ENCODE measurements at places on chromosomes 5 and 9.

DNA sequence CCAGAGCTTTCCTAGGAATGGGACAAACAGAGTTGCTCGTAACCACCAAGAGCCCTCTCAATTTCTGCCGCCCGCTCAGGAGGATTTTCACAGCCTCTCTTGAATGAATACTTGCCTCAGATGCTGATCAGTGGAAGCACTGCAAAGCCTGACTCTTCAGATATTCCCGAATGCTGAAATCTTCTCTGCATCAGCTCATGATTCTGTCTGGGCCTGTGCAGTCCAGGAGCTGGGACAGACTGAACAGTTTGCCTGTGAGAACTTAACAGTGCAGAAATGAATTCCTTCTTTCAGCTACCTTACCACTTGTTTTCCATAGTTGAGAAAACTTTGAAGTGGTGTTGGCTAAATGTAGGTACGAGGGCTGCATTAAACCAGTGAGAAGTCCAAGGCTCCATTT is 17.1 kb downstream of the ZNF462 start:
- no peak for DNase-seq

DNA sequence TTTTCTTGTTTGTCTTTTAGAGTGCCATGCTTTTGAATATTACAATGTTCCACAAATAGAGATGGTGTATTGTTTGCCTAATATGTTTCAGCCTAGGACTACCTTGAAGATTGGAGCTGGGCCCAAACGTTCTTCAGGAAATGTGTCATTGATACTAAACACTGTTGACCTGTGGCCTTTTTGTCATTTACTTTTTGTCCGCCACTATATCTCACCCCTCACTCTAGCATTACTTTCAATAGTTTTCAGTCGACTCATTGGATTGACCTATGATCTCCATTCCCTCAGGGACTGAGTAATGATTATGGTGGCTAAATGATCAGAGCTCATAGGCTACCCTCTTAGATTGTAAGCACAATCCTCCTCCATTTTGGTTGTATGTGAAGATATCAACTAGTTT is 115.8 kb downstream of the NUDT12 start:
- no peak for DNase-seq

GRCh38 chr5:10403829-10404228 is 37.9 kb upstream of the ROPN1L start:
- DNase-seq, result no peak

GRCh38 chr9:113957821-113958341 is 81.8 kb downstream of the ZNF618 start:
- peak; percentile 94 for DNase-seq

GRCh38 chr5:88405783-88406182 is 137.1 kb upstream of the TMEM161B start:
- DNase-seq, result no peak

- DNase-seq, result no peak
Measured at GRCh38 chr9:18806232-18807080, 226.6 kb downstream of the SAXO1 start.

- no peak for DNase-seq
Measured at GRCh38 chr9:92655896-92656536, 13.9 kb downstream of the IPPK start.

GRCh38 chr9:24464319-24464951 is 81.3 kb downstream of the IZUMO3 start:
- peak; percentile 85 for DNase-seq

GRCh38 chr9:532707-533106 is 308.8 kb upstream of the DMRT1 start:
- DNase-seq, result no peak

- DNase-seq, result no peak
Measured at GRCh38 chr5:126031989-126032716, 391.1 kb upstream of the GRAMD2B start.

DNA sequence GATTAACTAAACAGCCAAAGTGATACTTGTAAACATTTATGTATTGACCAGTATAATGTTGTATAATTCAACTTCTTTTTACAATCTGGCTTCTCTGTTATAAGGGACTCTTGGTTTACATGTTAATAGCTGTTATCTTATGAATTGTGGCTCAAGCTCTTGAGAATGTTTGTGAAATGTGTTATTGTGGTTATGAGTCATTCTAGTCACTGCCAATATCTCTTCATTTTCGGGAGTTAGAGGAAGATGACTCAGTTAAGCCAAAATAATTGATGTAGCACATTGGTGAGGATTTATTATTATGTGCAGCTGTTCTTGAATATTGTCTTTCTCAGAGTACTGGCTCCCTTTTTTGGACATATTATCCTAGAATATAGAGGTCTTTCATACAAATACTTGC is 655.2 kb upstream of the RIOK2 start:
- DNase-seq, result peak; percentile 97

- no peak for DNase-seq
Measured at GRCh38 chr5:53323943-53324642, 156.3 kb upstream of the FST start.

- DNase-seq, result no peak
Measured at GRCh38 chr5:139149477-139150199, 48.5 kb downstream of the SIL1 start.

GRCh38 chr9:86406366-86406765 is 52.2 kb upstream of the TUT7 start:
- DNase-seq, result no peak

DNA sequence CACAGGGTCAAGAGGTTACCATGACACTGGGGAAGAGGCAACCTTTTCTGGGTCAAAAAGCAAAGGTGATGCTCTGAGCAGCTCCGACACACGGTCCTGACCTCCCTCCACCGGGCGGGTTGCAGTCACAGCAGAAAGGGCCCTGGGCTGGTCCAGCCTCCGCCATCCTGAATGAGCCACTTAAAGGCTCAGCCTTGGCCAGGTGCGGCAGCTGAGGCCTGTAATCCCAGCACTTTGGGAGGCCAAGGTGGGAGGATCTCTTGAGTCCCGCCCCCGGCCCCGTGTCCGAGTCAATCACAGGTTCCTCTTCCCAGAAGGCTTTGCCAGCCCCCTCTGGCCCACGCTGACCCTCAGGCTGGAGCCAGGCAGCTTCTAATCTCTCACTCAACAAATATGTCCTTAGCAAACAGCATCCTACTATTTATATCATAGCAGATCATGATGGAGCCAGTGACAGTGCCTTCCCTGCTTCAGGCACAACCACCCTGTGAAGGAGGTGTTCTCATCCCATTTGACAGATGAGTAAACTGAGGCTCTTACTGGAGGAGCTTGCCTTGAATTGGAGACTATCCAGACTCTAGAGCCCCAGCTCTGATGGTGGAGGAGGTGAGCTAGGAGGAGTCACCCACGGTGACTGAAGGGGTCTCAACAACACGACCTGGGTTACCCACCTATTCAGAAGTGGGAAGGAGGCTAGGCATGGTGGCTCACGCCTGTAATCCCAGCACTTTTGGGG is 79.1 kb downstream of the LRSAM1 start:
- no peak for DNase-seq

- no peak for DNase-seq
Measured at GRCh38 chr9:135980926-135981630, 19.9 kb upstream of the UBAC1 start.

Data from fibroblast of skin of left quadriceps (primary cell).